ENCODE measurements at places on chromosomes 11 and 22.

DNA sequence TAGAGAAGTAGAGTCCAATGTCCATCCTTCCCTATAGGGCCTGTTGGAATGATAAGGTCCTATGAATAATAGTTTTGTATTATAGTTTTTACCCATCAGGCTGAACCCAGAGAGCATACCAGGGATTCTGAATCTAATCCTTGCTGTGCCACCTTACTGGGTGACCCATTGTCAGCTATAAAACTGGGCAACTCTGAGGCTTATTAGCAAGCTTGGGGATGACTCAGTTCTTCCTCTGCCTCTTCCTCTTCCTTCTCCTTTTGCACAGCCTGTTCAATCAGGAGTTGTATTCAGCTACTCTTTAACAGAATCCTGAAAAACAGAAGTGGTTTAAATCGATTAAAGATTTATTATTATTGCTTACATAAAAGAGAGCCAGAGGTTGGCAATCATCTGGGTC is 8.9 kb downstream of the HEPHL1 start:
- no peak overlapping the region for H3K4me3 ChIP-seq
- no peak for DNase-seq
- no peaks in the 10 kb centered on the region for H3K4me1 ChIP-seq
- no peaks in the 10 kb centered on the region for H3K27me3 ChIP-seq
- no peaks in the 10 kb centered on the region for H3K36me3 ChIP-seq
- H3K27ac ChIP-seq: no peak overlapping the region

DNA sequence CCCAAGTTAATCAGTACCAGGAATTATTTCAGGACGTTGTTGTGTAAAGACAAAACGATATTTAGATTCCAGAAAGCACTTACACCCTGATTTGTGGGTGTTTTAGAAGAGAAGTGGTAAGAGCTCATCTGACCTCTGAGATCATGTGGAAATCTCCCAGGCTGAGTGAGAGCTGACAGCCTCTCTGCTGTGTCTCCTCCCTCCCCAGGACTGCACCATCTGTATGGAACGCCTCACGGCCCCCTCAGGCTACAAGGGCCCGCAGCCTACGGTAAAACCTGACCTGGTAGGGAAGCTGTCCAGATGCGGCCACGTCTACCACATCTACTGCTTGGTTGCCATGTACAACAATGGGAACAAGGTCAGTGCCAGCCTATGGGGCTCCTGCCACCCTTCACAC is 20.0 kb downstream of the DTX4 start:
- H3K27me3 ChIP-seq: no peaks in the 10 kb centered on the region
- H3K4me1 ChIP-seq: no peaks in the 10 kb centered on the region
- H3K36me3 ChIP-seq: peaks cover 15% of the 10 kb centered on the region
- no peak overlapping the region for H3K4me3 ChIP-seq
- H3K27ac ChIP-seq: no peak overlapping the region
- DNase-seq: no peak

DNA sequence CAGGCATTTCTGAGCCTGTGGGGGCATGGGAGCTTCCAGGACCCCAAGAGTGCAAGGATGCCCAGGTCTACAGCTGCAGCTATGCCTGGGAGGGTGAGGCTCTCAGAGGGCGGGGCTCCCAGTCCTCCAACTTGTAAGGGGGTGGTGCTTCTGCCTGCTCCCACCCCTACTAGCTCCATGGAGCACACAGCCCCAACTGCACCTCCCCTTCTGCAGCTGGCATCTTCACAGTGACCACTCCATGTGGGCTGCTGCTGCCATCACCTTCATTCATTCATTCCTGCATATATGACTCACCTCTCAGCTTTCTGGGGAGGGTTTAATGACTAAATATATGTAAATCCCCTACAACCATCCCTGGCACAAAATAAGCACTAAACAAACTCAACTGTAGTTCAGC is 43.8 kb downstream of the CHST1 start:
- H3K4me3 ChIP-seq: no peak overlapping the region
- no peaks in the 10 kb centered on the region for H3K36me3 ChIP-seq
- H3K27me3 ChIP-seq: peaks cover 79% of the 10 kb centered on the region
- H3K27ac ChIP-seq: no peak overlapping the region
- no peak for DNase-seq

GRCh38 chr11:28874706-28875105 is 766.5 kb downstream of the METTL15 start:
- H3K4me3 ChIP-seq: no peak overlapping the region
- no peaks in the 10 kb centered on the region for H3K36me3 ChIP-seq
- no peak overlapping the region for H3K27ac ChIP-seq

- H3K4me1 ChIP-seq: no peaks in the 10 kb centered on the region
- H3K4me3 ChIP-seq: no peak overlapping the region
- H3K27me3 ChIP-seq: no peaks in the 10 kb centered on the region
- no peaks in the 10 kb centered on the region for H3K36me3 ChIP-seq
Observed at GRCh38 chr22:48445113-48445827, 1382.4 kb downstream of the BRD1 start.

- H3K4me3 ChIP-seq: no peak overlapping the region
- H3K27me3 ChIP-seq: no peaks in the 10 kb centered on the region
- no peak overlapping the region for H3K27ac ChIP-seq
- no peak for DNase-seq
- H3K36me3 ChIP-seq: no peaks in the 10 kb centered on the region
Observed at GRCh38 chr11:126115127-126115495, 52.4 kb upstream of the CDON start.

DNA sequence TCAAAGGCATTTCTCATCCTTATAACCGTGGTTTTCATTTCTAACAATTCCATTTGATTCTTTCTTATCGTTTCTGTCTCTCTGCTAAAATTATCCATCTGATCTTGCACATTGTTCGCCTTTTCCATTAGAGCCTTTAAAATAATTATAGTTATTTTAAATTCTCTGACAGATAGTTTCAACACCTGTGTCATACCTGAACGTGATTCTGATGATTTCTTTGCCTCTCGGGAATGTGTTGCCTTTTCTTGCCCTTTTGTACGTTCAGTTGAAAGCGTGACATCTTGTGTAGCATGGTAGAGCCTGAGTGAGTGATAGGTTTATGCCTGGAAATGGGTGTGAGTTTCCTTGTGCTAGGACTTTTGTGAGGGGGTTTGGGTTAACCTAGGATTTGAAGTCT is 121.5 kb upstream of the NARS2 start:
- H3K27me3 ChIP-seq: no peaks in the 10 kb centered on the region
- no peak for DNase-seq

DNA sequence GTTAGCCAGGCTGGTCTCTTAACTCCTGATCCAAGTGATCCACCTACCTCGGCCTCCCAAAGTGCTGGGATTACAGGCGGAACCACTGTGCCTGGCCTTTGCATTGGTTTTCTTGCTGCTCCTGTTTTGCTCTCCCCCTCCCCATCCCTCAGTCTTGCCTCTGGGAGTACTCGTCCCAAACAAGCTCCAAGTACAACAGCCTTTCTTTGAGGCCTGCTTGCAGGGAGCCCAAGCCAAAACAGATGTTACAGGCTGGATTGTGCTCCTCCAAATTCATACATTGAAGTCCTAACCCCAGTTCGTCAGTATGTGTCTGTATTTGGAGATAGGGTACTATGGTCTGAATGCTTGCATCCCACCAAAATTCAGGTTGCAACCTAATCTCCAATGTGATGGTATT is 8.6 kb downstream of the IGLL1 start:
- H3K27me3 ChIP-seq: peaks cover 26% of the 10 kb centered on the region
- no peaks in the 10 kb centered on the region for H3K36me3 ChIP-seq
- H3K4me3 ChIP-seq: no peak overlapping the region
- no peaks in the 10 kb centered on the region for H3K4me1 ChIP-seq

DNA sequence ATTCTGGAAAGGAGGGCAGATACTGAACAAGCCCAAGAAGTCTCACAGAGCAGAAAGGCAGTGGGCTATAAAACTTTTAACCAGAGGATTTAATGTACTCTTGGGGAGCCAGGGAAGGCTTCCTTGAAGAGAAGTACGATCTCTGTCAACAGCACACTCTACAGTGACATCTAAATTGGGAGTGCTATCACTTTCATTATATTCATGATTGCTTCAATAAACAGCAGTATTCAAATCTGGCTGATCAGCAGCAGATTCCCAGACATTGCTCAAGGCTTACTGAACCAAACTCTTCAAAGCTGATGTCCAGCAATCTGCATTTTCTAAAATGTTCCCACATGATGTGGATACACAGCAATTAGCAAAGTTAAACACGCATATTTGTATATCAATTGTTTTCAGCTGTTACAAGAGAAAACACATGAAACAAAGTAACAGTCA is 44.2 kb downstream of the SYTL2 start:
- no peak overlapping the region for H3K4me3 ChIP-seq
- no peaks in the 10 kb centered on the region for H3K27me3 ChIP-seq
- no peak for DNase-seq
- no peaks in the 10 kb centered on the region for H3K36me3 ChIP-seq

DNA sequence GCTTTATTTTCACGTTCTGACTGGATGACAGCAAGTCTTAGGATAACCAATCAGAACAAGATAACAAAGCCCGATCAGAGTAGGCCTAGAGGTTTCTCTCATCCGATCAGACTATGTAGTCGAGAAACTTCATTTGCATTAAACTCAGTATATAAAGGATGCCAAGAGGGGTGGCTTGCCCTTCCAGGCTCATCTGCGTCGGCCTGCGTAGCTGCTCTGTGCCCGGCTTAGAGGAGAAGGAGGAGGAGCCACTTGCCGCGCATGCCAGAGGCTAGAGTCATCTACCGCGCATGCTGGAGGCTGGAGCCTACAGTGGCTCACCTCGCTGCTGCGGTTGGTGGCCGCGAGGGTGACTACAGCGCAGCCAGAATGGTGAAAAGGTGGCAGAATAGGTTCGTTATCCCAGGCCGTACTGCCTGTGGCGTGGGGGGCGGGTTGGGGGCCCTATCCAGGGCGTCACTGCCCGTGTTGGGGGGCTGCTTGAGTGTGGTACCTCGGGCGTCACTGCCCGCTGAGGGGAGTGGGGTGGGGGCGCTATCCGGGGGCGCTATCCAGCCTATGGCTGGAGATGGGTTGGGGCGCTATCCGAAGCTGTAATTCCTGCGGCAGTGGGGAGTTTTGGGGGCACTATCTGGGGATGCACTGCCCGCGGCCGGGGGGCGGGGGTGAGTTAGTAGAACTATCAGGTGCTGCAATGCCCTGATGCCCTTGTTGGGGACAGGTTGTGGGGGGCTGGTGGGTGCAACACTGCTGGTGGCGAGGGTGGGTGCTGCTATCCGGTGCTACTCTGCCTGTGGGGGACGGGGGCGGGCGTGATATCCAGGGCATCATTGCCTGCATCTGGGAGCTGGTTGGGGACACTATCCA is at the start of gene RFPL2:
Gene RFPL2, minus strand, starts transcription at position 218 of the 867 bp plus-strand sequence. CDS start 2,622 bp downstream, outside the sequence.
- H3K27ac ChIP-seq: no peak within 1 kb of the TSS
- H3K4me3 ChIP-seq: peak within 1 kb of the TSS; percentile 54
- H3K4me1 ChIP-seq: peaks cover 6% of the 10 kb centered on the region
- DNase-seq: peak; percentile 94

DNA sequence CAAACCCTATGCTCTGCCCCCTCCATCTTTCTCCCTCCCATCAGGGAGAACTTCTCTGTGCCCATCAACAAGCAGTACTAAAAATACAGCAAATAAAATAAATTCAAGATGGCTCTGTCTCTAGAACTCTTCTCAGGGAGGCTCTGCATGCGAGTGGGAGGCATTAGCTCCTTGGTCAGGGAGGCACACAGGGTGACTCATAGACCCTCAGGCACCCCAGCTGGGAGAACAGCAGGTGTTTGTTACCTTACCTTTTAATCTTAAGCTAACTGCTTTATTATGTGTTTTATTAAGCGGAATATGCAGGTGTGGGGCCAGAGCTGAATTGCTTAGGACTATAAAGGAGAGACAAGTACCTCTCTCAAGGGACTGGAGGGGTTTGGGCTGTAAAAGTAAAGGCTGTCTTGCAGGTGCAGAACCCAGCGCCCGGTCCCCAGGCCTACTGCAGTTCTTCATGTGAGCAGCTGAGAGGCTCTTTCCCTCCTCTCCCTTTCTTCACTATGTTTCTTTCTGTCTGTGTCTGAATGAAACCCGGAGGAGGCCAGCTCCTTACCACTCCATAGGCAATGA is 20.8 kb downstream of the CSNK2A3 start:
- no peak for DNase-seq
- H3K4me1 ChIP-seq: no peaks in the 10 kb centered on the region
- no peak overlapping the region for H3K27ac ChIP-seq
- no peaks in the 10 kb centered on the region for H3K27me3 ChIP-seq

GRCh38 chr11:68010090-68011041 is at the start of gene ALDH3B1:
ALDH3B1 (plus strand) TSS chr11:68010327; CDS start chr11:68015298, 4,971 bp downstream.
- H3K27ac ChIP-seq: no peak within 1 kb of the TSS
- H3K36me3 ChIP-seq: no peaks in the 10 kb centered on the region
- H3K4me3 ChIP-seq: no peak within 1 kb of the TSS
- H3K4me1 ChIP-seq: peaks cover 14% of the 10 kb centered on the region

GRCh38 chr22:44668190-44668885 is 33.7 kb upstream of the PRR5 start:
- H3K4me1 ChIP-seq: no peaks in the 10 kb centered on the region
- H3K27ac ChIP-seq: no peak overlapping the region
- H3K36me3 ChIP-seq: no peaks in the 10 kb centered on the region
- peaks cover 28% of the 10 kb centered on the region for H3K27me3 ChIP-seq
- peak; percentile 86 for DNase-seq

DNA sequence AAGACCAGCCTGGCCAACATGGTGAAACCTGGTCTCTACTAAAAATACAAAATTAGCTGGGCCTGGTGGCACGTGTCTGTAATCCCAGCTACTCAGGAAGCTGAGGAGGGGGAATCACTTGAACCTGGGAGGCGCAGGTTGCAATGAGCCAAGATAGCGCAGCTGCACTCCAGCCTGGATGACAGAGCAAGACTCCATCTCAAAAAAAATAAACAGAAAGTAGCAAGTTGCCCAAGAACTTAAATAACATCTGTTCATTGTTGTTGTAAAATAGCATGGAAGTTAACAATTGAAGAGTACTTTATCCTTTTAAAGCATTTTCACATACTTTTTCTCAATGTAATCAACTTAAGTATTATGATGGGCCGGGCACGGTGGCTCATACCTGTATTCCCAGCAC is 5.7 kb downstream of the AMBRA1 start:
- DNase-seq: no peak
- H3K27me3 ChIP-seq: no peaks in the 10 kb centered on the region
- no peak overlapping the region for H3K27ac ChIP-seq
- peaks cover 11% of the 10 kb centered on the region for H3K4me1 ChIP-seq
- H3K4me3 ChIP-seq: no peak overlapping the region
- H3K36me3 ChIP-seq: no peaks in the 10 kb centered on the region

DNA sequence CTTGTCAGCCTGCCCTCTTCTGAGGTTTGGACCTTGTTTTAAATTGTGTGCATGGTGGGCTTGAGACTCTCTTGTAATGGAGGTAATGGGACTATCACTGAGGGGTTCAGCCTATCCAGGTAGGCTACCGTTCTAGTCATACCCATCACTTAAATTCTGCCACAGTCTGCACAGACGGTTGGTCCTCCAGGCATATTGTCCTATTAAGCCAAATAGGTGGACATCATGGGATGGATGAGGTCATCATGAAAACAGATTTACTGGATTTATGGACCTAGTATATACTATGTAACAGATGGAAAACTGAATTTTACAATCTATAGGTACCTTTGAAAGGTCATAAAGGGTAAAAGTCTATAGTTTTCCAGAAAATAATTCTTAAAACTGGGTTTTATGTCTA is 9.1 kb upstream of the RBM4 start:
- H3K36me3 ChIP-seq: peaks cover 24% of the 10 kb centered on the region
- no peaks in the 10 kb centered on the region for H3K4me1 ChIP-seq
- no peak overlapping the region for H3K4me3 ChIP-seq

- no peaks in the 10 kb centered on the region for H3K36me3 ChIP-seq
- peaks cover 3% of the 10 kb centered on the region for H3K4me1 ChIP-seq
- DNase-seq: no peak
- no peak overlapping the region for H3K27ac ChIP-seq
- no peak overlapping the region for H3K4me3 ChIP-seq
Observed at GRCh38 chr11:61337706-61338470, 4.9 kb downstream of the TKFC start.
